ENCODE measurements at places on chromosomes 3 and 15. TPM values are rescaled to one million over a fixed set of nuclear protein-coding genes. Genes with fewer than 3 reads are reported as not detected.

DNA sequence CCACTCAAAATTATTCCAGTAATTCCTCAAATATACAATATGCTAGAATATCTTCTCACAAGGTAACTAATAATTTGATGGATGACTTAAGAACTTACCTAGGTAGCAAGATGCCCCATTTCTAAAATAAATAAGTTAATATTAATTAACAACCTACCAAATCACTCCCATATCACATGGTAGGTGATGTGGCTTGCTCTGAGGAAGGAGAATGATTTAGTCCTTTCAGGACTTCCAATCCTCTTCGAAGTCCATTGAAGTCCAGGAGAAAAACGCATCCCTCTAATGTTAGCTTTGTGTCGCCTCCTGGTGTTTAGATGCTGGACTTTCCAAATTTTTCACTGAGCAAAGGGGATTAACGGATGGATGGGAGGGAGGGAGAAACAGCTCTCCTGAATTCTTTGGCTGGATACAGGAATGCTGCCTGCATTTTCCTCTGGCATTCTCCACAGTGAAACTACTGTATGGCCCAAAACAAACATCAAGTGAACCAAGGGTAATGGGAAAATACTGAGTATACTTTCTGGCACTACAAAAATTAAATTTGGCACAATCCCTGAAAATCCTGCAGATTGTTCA, 58.6 kb downstream of the PRICKLE2 start:
- H3K36me3 ChIP-seq: no peaks in the 10 kb centered on the region
- no peak overlapping the region for H3K4me3 ChIP-seq
- H3K27ac ChIP-seq: no peak overlapping the region
- H3K4me1 ChIP-seq: peaks cover 13% of the 10 kb centered on the region

DNA sequence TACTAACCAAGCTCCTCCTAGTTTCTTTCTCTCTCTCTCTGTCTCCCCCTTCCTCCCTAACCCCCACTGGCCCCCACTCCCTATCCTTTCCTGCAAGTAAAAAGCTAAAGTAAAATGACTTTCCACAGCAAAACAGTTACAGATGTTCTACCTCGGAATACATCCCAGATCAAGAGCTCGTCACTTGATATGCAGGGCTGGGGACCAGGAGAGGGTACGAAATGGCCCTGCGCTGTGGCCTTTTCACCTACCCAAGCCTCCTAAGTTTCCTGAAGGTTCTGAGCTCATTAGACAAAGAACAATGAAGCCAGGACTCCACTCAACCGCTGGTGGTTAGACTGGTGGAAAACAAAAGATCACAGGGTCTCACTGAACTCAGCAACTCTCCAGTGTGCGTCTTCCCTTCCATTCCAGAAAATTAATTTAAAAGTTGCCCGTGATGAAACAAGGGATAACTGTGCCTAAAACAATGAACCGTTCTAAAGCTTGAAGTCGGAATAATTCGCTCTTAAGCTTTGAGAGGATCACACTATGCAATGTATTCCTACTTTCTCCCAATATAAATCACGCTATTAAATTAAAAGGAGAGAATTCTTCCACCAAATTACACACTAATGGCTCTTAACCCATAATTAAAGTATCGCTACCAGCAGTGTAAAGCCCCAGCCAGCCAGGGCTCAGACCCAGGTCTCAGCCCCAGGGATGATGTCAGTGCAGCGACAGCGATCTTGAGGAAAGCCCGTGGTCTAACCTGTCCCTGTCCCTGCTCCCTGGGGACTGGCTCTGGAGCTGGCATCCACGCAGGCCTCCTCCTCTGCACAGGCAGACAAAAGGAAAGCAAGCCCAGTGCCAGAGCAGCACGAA, 5.0 kb downstream of the VGLL4 start:
- H3K27me3 ChIP-seq: no peaks in the 10 kb centered on the region
- H3K4me1 ChIP-seq: peaks cover 17% of the 10 kb centered on the region
- no peak overlapping the region for H3K27ac ChIP-seq

GRCh38 chr3:81105206-81105605, 656.2 kb downstream of the GBE1 start:
- H3K27me3 ChIP-seq: no peaks in the 10 kb centered on the region
- H3K4me1 ChIP-seq: peaks cover 7% of the 10 kb centered on the region
- H3K27ac ChIP-seq: no peak overlapping the region
- no peak overlapping the region for H3K4me3 ChIP-seq
- H3K36me3 ChIP-seq: no peaks in the 10 kb centered on the region

DNA sequence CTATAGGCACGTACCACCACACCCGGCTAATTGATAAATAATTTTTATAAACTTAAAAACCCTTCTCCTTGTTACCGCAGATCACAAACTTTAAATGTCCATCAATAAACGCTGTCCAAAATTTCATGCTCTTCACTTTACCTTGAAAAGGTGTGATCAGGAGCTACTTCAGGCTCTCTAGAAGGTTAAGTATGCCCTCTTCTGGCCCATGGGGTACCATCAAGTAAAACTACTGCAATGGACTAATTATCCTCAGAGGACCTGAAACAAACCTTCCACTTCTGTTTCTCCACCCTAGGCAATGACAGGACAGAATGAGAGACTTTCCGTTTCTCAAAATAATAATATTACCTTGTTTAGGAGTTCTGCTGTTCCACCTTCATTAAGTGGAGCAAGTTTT, 9.2 kb downstream of the LZTFL1 start:
- peaks cover 22% of the 10 kb centered on the region for H3K36me3 ChIP-seq
- H3K27me3 ChIP-seq: no peaks in the 10 kb centered on the region
- no peaks in the 10 kb centered on the region for H3K4me1 ChIP-seq
- no peak overlapping the region for H3K4me3 ChIP-seq
- H3K27ac ChIP-seq: no peak overlapping the region

- no peaks in the 10 kb centered on the region for H3K4me1 ChIP-seq
- no peak for DNase-seq
- H3K27me3 ChIP-seq: no peaks in the 10 kb centered on the region
- H3K36me3 ChIP-seq: no peaks in the 10 kb centered on the region
- no peak overlapping the region for H3K4me3 ChIP-seq
Measured at GRCh38 chr3:163561151-163561550, 1517.1 kb downstream of the SI start.

DNA sequence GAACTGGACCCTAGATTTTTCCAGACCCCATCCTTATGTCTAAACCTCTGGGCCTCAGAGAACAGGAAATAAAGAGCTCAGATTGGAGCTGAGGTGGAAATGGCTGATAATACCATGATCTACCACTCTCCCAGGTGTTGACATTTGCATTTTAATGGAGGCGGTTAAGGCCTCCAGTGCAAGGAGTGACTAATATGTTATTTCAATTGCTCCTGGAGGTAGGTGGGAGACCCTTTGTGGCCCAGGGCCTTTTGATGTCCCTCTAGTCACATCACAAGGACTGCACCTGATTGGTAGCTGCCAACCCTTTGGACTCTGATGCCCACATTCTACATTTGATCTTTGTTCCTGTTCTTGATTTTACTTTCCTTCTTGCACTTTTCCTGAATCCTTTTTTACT, 9.0 kb upstream of the ADCY5 start:
- H3K27me3 ChIP-seq: no peaks in the 10 kb centered on the region
- DNase-seq: no peak
- H3K4me1 ChIP-seq: no peaks in the 10 kb centered on the region
- no peaks in the 10 kb centered on the region for H3K36me3 ChIP-seq
- no peak overlapping the region for H3K27ac ChIP-seq
- no peak overlapping the region for H3K4me3 ChIP-seq

DNA sequence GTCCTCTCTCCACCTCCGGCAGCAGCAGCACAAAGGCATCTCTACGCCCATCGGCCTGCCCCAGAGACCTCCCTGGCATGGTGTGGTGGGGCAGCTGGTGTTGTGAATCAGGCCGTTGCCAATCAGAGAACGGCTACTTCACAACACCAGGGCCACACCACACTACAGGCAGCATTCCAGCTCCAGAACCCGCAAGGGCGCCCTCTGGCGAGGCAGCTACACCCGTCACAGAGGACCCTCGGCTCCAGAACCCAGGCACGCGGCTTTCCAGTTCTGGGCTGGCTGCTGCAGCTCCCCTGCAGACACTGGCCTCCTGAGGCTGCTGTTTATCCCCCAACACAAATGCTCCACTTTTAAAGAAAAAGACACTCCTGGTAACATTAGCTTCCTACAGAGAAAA, 127.5 kb upstream of the TOPAZ1 start:
- H3K4me3 ChIP-seq: no peak overlapping the region
- H3K27me3 ChIP-seq: no peaks in the 10 kb centered on the region
- H3K27ac ChIP-seq: no peak overlapping the region

DNA sequence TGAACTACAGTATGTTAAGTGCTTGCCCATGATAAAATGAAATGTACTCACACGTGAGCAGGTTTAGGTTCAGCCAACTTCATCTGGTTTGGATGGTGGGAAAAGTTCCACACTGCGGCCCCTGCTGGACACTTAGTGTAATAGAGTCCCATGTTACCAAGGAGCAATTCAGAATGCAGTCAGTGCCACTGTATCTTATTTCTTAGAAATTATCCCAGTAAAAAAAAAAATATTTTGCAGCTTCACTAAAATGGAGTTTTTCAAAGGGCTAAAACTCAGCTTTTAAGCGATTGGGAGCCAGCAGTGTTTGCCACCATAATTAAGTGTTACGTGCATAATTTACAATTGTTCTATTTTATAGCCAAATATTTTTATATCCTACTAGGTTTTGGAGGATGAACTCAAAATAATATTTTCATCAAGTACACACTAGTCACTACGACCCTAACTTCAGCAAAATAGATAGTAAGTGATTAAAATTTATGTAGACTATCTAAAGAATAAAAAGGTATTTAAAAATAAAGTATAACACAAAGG, 371.7 kb upstream of the GBE1 start:
- DNase-seq: no peak
- no peaks in the 10 kb centered on the region for H3K4me1 ChIP-seq
- H3K27me3 ChIP-seq: no peaks in the 10 kb centered on the region
- no peak overlapping the region for H3K4me3 ChIP-seq
- no peaks in the 10 kb centered on the region for H3K36me3 ChIP-seq

- no peaks in the 10 kb centered on the region for H3K4me1 ChIP-seq
- H3K36me3 ChIP-seq: no peaks in the 10 kb centered on the region
- no peak overlapping the region for H3K4me3 ChIP-seq
- no peak for DNase-seq
- peaks cover 12% of the 10 kb centered on the region for H3K27me3 ChIP-seq
Measured at GRCh38 chr3:37591116-37591781, 270.4 kb upstream of the CTDSPL start.

- no peak within 1 kb of the TSS for H3K27ac ChIP-seq
- no peaks in the 10 kb centered on the region for H3K27me3 ChIP-seq
- no peak for DNase-seq
- H3K36me3 ChIP-seq: no peaks in the 10 kb centered on the region
- no peak within 1 kb of the TSS for H3K4me3 ChIP-seq
Measured at GRCh38 chr3:193240850-193241706, at the start of gene PLAAT1. Gene PLAAT1 (plus strand): TSS chr3:193241222. CDS start chr3:193255651, 14,429 bp downstream.

DNA sequence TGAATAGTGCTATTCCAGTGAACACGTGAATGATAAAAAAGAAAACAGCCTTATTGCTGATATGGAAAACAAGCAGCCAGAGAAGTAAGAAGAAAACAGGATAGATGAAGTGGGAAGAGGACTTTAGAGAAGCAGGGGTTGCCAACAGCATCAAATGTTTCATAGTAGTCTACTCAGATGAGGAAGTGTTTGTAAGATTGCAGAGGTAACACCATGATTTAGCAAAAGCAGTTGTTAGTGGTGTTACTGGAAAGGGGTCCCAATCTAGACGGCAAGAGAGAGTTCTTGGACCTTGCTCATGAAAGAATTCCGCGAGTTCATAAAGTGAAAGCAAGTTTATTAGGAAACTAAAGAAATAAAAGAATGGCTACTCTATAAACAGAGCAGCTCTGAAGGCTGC, 108.8 kb upstream of the MCTP2 start:
- DNase-seq: no peak
- no peaks in the 10 kb centered on the region for H3K36me3 ChIP-seq
- H3K27ac ChIP-seq: no peak overlapping the region
- no peak overlapping the region for H3K4me3 ChIP-seq
- no peaks in the 10 kb centered on the region for H3K4me1 ChIP-seq
- H3K27me3 ChIP-seq: no peaks in the 10 kb centered on the region

GRCh38 chr15:75775296-75776064, 62.8 kb upstream of the CSPG4 start:
- DNase-seq: no peak
- no peak overlapping the region for H3K27ac ChIP-seq
- H3K27me3 ChIP-seq: 0 out of 2 replicates have a peak, but pooled peaks cover under 1% of the 10 kb centered on the region
- H3K36me3 ChIP-seq: no peaks in the 10 kb centered on the region

DNA sequence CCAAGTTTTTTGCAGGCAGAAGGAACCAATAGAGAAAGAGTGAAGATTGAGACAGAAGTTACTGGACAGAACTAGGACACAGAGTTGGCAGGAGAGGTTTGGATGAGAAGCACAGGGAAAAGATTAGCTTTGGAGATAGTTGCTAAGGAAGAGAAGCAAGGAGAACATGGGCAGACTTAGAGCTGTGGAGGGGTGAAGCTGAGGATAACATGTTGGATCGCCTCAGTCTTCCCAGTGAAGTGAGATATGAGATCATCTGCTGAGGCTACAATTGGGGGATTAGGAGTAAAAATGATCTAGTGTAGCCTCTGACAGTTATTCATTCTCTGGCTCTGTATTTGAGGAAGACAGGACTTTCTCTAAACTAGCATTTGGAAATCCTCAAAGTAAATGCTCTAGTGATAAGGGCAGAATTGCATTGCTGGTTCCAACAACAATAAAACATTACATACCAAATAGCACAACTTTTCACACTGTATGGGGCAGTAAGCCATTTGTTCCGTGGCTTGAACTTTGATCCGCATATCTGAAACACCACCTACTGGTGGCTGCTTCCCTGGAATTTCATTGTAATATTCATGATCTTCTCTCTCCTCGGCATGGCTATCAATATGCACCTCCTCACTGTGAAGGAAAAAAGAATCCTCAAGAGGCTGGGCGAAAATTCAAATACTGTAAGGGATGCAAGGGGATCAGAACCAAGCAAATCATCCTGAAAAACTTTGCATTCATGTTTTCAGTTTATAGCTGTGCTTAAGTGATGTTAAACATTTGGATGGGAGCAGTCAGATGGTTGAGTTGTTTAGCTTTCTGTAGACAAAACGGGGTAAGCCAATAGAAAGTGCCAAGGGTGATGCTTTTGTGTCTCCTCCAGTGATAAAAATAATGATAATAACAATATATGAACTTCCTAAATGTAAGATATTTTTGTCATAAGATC, 22.2 kb upstream of the EID1 start:
- no peaks in the 10 kb centered on the region for H3K27me3 ChIP-seq
- H3K4me3 ChIP-seq: no peak overlapping the region
- H3K27ac ChIP-seq: no peak overlapping the region
- DNase-seq: peak; percentile 10
- no peaks in the 10 kb centered on the region for H3K36me3 ChIP-seq

- H3K27ac ChIP-seq: no peak overlapping the region
- H3K4me3 ChIP-seq: no peak overlapping the region
- H3K36me3 ChIP-seq: no peaks in the 10 kb centered on the region
Measured at GRCh38 chr15:99170476-99171065, 65.7 kb downstream of the SYNM start.

Gene TMEM266
- 0.38 TPM for total RNA-seq

Gene ENTPD3
- not detected for total RNA-seq

Gene ARHGEF3
- total RNA-seq: 49.2 TPM

Gene TRH
- total RNA-seq: not detected

Gene OR5K4
- not detected for total RNA-seq

Gene LTK
- total RNA-seq: 0.11 TPM

Gene MAGEL2
- total RNA-seq: not detected
